ENCODE measurements at places on chromosomes 3 and 15.

GRCh38 chr3:65561617-65562016 lies 477.1 kb downstream of the MAGI1 start:
- DNase-seq, result no peak

- DNase-seq, result no peak
These were observed at the start of gene ANKUB1 for GRCh38 chr3:149792452-149793270. Gene ANKUB1 (minus strand): TSS chr3:149792554. CDS start chr3:149792366, 188 bp downstream.

- DNase-seq, result no peak
These were observed 1.4 kb downstream of the PPP2R3A start for GRCh38 chr3:135966962-135967274.

DNA sequence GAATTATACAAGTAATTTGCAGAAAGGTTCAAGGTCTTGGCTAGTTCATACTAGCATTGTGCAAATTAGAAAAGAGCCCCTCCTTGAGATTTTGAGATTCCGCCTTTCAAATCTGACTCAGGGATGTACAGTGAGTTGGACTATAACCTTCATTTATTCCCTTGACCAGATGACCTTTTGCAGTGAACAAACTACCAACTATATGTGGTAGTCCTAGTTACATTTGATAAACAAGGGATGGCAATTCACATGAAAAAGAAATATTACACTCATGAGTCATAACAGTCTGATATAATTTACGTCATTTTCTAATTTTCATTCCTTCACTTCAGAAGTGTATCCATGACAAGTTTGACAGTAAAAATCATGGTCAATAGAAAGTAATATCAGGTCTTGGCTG lies 860.4 kb downstream of the ROBO1 start:
- no peak for DNase-seq

- DNase-seq, result no peak
These were observed 385.4 kb downstream of the PTPRG start for GRCh38 chr3:61946570-61947324.

DNA sequence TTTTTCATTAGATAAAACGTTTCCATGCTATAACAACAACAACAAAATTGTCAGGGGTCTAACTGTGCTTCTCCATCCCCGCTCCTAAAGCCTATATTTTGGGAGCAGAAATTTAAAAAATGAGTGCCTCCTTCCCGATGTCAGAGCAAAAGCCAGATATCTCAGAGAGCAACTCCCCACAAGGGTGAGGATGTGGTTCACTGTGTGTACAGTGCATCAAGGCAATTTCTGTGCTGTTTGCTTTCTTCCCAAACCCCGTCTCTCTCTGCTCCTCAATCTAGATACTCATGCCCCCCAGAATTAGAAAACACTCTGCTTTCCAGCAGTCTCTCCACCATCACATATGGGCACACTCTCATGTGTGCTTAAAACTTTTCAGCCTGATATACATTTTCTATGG lies 76.7 kb upstream of the MBNL1 start:
- no peak for DNase-seq

DNA sequence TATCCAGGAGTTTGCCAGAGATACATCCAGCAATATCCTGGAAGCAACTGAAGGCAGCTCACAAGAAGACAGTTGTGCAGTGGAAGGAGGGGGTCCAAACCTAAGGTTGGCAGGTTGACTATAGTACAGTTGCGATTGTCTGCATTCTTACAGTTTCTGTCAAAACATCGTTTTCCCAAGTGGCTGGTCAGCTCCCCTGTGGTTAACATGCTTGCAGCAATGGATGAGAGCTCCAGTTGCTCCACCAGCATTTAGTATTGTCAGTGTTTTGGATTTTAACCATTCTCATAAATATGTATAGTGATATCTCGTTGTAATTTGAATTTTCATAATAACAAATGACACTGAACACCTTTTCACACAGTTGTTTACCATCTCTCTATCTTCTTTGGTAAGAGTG lies 31.5 kb downstream of the KLF13 start:
- no peak for DNase-seq

DNA sequence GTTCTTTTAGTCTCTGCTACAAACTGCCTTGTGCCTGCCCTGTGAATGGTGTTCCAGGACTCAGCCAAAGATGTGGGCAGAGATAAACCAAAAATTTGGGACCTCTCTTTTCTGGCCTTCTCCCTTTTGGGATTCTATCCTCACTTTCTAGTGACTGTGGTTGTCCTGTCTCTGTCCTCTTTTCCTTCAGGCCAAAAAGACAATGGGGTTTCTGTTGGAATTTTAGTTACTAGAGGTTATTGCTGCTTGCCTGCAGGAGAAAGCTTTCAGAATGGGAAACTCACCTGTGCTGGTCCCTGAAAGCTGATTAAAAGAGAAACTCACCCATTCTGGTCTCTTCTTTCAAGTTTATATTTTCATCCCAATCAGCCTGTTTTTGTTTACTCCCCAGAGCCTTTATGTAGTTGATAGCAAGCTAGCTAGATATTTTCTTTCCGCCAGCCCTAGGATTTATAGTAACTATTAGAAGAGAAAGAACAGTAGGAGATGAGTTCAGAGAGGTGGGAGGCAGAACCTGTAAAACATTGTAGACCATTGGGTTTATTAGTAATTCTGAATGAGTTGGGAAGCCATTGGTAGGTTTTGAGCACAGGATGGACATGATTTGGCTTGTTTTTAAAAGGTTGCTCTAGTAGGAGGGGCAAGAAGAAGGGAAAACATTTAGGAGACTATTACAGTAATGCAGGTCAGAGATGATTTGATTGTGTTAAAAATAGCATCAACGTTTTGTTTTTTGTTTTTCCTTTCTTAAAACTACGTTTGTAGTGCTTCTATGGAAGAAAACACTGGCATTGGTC lies 138.9 kb downstream of the TCF12 start:
- DNase-seq, result no peak

DNA sequence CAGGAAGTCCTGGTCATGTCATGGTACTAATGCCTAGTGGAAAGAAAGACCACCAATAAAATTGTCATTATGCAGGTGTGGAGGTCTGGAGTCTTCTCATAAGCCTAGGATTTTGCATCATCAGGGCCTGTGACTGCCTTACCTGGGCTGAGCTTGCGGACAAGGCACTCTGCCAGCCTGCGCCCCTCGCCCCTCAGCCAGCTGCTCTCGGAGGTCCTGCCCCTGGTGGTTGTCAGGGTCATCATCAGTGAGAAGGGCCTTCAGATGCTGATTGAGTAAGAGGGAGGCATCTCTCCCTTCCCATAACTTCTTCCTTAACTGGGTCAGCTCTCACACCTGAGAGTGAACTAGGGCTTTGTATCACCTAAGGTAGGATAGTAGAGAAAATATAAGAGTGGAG lies 132.8 kb downstream of the DCLK3 start:
- no peak for DNase-seq

GRCh38 chr3:186496635-186497034 lies 47.5 kb downstream of the CRYGS start:
- no peak for DNase-seq

DNA sequence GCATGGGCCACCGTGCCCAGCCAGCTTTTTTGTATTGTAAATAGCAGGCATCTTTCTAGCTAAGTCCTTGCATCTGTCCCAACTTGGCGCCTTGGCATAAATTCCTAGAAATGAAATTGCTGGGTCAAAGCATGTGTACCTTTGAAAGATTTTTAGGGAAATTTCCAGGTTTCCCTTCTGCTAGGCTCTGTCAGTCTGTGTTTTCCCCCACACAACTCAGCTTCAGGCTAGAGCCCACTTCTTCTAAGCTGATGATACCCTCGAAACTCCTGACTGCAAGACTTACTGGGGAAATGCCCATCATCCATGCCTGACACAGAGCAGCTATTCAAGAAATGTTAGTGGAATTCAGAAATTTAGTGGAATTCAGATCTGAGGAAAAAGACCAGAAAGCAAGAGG lies 10.8 kb upstream of the RPL32 start:
- DNase-seq, result no peak

- no peak for DNase-seq
These were observed 286.0 kb downstream of the NFKBIZ start for GRCh38 chr3:102135316-102135715.

DNA sequence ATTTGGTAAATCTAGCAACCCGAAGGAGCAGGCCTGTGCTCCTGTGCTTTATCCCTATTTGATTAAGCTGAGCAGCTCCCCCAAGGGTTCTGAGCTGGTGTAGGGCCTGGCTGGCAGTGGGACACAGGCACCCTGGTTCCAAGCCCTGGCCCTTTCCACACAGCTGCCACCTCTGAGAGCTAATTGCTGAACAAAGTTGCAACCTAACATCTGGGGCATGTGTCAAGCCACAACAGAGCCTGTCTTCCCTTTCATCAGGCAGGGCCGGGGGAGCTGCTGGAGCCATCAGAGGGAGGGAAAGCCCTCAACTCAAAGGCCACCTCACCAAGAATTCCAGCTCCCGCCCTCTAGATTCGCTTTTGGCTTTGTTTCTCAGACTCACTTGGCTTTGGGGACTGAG lies 17.1 kb upstream of the MRPS22 start:
- DNase-seq, result no peak

DNA sequence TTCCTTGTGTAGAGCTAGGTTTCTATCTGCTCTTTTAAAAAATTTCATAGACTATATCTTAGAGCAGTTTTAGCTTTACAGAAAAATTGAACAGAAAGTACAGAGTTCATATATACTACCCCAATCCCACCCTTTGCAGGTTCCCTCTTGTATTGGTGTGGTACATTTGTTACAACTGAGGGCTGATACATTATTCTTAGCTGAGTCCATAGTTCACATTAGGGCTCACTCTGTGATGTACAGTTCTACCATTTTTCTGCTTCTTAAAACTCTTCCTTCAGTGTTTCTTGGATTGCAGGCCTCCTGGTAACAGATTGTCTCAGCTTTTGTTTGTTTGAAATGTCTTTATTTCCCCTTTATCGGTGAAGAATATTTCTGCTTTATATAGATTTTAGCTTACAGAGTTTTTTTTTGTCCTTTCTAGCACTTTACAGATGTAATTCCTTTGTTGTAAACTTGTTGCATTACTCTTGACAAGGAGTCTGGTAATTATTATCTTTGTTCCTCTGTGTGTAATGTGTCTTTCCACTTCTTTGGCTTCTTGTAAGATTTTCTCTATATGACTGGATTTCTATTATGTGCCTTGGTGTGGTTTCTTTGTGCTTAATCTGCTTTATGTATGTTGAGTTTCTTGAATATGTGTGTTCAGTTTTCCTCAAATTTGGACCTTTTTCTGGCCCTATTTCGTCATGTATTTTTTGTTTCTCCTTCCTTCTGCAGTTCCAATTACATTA lies 25.3 kb downstream of the MEF2A start:
- DNase-seq, result no peak

DNA sequence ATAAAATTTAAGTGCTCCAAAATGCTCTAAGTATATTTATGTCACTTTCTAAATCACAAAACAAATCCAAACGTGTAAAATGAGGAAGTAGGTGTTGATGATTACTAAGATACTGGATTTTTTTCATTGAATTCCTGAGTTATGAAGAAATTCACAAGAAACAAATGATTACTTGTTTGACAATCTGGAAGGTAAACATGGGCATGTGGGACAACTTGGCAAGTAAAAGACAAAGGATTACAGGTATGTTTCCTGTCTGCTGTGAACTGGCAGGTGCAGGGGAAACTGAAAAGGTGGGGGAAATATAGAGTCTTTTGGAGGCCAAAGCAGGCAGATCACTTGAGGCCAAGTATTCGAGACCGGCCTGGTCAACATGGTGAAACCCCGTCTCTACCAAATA lies 252.7 kb upstream of the AZI2 start:
- no peak for DNase-seq

DNA sequence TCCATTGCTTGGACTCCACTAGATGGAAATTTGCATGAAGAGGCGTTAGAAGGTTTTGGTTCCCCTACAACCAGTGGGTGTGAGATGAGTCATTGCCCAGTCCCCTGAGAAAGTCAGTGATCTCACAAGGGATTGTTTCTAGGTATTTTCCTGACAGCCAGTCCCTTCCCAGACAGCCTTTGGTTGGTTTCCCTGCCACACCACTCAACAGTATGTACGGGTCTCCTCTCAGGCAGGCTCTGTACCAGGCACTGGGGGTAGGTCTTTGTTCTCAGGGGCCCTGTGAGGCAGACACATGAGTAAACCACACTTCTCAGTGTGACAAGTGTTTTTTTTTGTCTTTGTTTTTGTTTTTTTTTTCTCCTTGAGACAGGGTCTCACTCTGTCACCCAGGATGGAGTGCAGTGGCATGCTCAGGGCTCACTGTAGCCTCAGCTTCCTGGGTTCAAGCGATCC lies 4.0 kb downstream of the LAMP3 start:
- peak; percentile 32 for DNase-seq

GRCh38 chr3:177236704-177237103 lies 39.4 kb upstream of the TBL1XR1 start:
- no peak for DNase-seq

GRCh38 chr15:100729461-100729860 lies 127.1 kb downstream of the ASB7 start:
- DNase-seq, result no peak

DNA sequence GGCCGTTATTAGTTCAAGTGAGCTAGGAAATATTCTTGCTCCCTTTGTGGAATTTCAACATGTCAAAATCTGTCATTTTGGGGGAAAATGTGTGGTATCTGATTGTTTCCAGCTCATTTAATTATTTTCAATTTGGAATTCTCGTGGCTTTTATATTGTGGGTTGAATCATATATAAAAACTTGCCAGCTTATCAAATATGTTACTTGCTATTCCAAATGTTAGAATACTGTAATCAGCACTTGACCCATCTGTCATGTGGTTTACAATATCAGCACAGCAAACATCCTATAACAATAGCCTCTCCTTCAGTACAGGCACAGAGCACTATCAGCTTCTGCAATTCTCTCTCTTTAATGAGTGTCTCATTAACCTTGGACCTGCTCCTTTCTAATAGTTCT lies 130.2 kb upstream of the FEZF2 start:
- DNase-seq, result no peak

All from activated naive CD4-positive, alpha-beta T cell treated with anti-CD3 and anti-CD28 coated beads, Interleukin-2, amount 50 U/mL, for 72 hours (primary cell).